ENCODE measurements at places on chromosomes 4 and X.

DNA sequence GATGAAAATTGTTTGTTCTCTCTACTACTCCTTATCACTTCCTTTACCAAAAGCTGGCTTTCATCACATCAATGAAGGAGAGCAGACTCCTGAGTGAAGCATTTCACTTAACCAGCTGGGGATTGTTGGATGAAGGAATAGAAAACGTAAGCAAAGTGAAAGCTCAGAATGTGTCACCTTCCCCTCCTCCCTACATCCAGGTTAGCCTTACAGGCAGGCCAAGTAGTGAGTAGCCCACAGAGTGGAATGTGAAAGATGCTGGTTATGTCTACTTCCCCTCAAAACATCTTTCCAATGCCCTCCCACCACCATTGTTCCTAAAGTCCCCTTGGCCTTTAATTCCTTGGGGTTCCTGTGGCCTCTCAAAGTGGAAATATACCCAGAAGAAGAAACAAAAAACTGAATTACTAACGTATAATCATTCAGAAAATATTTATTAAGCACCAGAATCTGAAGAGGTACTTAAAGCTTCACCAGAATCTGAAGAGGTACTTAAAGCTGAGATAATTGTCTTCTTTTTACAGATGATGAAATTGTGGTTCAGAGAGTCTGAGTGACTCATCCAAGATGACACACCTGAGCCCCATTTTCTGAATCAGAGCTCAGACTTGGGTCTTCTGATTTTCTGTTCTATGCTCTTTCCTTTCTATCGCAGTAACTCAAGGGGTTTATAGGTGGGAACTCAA, 6.5 kb downstream of the P2RY4 start:
- DNase-seq = no peak

- DNase-seq = no peak
Measured at GRCh38 chr4:16123356-16124084, 39.7 kb upstream of the PROM1 start.

- DNase-seq = no peak
Measured at GRCh38 chr4:14308229-14308651, 680.7 kb upstream of the BOD1L1 start.

DNA sequence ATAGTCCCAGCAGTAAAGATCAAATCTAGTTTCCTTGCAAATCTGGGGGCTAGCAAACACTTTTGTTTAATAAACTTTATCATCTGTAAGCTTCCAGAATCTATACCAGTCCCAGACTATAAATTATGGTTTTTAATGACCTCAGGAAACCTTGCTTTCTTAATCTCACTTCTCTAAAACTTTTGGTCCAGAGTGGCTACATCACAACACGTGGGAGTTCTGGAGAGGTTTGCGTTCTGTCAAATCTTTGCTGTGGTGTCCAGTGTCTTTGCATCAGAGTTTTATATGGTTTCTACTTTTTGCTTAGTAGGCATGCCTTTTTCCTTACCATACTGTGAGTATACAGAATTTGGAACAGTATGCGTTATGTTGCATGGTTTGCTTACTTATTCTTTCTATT, 193.9 kb downstream of the ANK2 start:
- DNase-seq = no peak

DNA sequence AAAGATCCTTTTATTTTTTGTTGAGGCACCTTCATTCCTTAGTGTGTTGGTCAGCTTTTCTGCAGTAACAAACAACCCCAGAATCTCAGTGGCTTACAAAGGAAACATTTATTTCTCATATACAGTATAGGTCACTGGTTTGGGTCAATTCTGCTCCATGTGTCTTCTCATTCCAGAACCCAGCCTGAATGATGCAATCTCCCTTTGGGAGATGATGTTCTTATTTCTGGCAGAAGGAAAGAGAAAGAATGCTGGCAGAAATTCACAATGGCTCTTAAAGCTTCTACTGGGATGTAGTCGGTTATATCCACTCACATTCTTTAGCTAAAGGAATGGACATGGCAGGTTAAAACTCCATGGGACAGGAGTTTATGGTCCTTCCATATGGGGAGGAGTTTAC, 42.3 kb downstream of the IDS start:
- no peak for DNase-seq

- no peak for DNase-seq
Measured at GRCh38 chr4:79330720-79331119, 4.9 kb upstream of the NAA11 start.

DNA sequence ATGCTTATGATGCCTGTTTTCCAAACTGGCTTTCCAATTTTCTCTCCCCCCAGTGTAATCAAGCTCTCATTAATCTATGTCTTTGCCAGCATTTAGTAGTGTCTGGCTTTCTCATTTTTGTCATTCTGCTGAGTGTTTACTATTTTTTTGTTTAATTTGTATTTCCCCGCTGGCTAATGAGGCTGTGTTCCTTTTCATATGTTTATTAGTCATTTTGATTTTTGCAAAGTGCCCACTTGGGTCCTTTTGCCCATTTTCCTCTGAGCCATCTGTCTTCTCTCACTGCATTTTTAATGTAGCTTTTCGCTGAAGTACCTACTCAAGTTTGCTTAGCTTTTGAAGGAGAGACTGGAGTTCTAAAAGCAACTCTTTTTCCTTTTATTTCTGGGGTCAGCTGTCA, 14.7 kb downstream of the DCK start:
- no peak for DNase-seq

DNA sequence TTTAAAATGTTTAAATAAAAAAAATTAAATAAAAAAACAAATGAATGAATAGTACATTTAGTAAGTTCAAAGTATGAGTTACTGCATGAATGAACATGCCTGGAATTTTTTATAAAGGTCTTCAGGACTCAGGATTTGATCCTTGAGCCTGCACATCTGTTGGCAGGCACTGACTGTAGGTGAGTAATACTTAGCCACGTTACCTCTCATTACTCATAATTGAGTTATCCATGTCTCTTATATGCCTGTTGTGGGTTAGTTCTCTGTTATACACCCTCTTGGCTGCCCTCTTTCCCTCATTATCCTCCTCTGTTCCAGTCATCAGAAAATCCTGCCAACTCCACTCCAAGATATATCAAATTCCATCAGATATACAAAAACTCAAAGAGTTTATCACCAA, 276.0 kb downstream of the FBXW7 start:
- DNase-seq = no peak

DNA sequence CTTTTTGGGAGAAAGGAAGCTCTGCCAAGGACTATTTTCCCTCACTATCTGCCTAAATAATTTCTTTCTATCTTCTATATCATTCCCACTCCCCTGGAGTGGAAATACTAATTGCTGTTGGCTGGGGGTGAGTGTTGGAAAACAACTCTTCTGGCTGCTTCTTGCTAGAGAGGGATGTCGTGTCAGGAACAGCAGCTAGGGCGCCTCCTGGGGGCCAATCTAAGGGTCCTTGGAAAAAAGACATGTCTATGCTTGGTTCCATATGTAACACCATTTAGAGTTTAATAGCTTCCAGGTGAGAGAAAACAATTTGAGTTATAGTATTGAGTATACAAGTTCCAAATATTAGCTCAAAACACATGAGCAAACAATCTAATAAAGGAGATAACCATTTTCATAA, 111.3 kb downstream of the MAGEE1 start:
- no peak for DNase-seq

GRCh38 chr4:172997856-172998255, 170.8 kb upstream of the GALNT7 start:
- DNase-seq = no peak

GRCh38 chrX:37315511-37316248, 33.5 kb upstream of the PRRG1 start:
- DNase-seq = no peak

DNA sequence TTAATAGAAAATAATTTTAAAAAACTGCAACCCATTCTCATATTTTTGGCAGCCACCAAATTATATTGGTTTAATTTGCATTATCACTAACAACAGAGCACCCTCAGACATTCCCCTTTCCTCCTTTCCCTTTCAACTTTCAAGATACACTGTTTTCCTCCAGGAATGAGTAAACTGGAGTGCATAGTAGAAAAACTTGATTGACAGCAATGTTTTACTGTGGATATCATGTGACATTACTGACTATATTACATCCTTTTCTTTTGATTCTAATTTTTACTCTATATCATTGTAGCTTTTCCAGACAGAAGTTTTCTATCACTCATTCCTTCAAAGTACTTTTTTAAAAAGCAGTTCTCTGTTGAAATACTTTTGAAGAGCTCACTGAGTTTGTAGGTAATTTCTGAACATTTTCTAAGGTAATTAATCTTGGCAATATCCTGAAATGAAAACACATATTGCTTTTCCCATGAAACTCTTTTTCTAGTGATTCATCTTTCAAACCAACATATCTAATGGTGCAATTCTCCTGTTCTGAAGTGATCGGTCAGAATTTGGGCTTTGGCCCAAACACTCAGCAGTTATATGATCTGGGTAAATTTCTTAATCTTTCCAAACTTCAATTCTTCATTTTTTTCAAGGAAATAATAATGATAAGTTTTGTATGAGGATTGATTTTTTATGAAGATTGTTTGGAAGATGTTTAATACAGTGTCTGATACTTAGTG, 920.4 kb upstream of the EPHA5 start:
- DNase-seq = no peak

DNA sequence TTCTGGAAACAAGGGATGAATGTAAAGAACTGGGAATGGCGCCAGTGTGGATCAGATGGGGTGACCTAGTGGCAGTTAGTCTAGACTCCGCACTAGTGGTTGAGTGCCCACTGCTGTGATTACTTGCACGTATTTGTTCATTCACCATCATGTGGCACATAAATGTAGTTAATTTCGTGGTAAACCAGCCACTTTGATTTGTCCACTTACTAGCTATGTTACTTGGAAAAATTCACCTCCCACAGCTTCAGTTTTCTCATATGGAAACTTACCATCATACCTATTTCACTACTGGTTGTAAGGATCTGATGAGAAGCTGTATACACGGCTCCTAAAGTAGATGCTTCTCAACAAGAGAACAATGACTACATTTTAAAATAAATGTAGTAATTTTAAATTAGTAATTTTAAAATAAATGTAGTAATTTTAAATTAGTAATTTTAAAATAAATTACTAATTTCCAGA, 394 bp upstream of the DYNLT3 start:
- DNase-seq = no peak

GRCh38 chrX:132231587-132231986, 12.3 kb upstream of the RAP2C start:
- DNase-seq = no peak

DNA sequence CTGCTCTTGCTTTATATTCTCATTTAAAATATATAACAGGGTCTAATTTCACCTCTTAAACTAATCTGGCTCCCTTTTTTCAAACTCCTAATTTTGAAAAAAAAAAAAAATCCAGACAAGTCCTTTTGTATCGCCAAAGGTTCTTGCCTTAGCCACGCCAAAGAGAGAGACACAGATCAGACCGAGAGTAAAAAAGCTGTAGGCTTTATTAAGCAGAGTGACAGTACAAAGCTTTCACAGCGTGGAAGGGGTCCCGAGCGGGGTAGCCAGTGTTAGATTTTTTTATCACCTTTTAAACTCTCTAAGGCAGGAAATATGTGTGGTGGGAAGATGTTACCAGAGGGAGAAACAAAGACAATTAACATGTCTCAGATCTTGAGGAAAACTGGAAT, 54.1 kb downstream of the PAGE2 start:
- no peak for DNase-seq

- no peak for DNase-seq
Measured at GRCh38 chr4:21802406-21802805, 146.2 kb downstream of the KCNIP4 start.

- no peak for DNase-seq
Measured at GRCh38 chr4:184860018-184860779, 34.4 kb upstream of the ACSL1 start.

DNA sequence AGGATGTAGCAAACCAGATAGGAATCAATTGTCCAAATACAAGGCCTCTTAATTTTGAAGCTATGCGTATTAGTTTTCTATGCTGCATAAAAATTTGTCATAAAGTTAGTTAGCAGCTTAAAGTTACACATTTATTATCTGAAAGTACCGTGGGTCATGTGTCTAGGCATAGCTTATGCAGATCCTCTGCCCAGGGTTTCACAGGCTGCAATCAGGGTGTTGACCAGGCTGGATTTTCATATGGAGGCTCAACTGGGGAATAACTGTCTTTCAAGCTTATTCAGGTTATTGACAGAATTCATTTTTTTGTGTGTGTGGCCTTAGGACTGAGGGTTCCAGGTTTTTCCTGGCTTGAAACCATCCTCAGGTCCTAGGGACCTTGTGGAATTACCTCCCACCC, 265.1 kb downstream of the SLC39A8 start:
- no peak for DNase-seq

GRCh38 chr4:19213388-19213787, 1038.3 kb upstream of the SLIT2 start:
- no peak for DNase-seq

- DNase-seq = no peak
Measured at GRCh38 chr4:101337688-101338087, 9.6 kb downstream of the PPP3CA start.

GRCh38 chr4:182825786-182826185, 91.4 kb downstream of the DCTD start:
- no peak for DNase-seq

GRCh38 chrX:10379878-10380277, 223.1 kb downstream of the CLCN4 start:
- DNase-seq = no peak
